ENCODE measurements at places on chromosomes 12 and 14.

- DNase-seq, result no peak
Observed at GRCh38 chr12:91663310-91663709, 480.7 kb upstream of the DCN start.

DNA sequence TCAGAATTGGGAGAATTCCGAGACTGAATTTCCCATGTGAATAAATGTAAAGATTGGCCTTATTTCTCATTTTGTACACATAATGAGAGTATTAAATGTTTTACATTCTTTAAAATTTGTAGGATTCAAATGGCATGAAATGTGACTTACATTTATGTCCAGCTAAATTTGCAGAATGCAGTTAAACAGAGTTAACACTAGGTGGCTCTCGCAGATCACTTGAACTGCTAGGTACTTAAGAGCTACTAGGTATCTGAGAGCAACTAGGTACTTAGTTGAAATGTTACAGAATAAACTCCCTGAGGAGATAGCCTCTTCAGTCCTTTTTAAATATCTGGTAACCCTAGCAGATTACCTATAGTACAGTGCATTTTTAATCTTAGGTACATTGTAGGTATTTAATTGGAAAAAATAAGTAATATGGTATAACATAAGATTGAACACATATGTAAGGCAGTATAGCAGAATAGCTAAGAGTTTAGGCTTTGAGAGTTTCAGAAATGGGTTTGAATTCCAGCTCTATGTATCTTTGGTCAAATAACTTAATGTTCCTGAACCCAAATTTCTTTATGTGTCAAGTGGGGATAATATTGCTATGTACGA, 73.8 kb downstream of the KIAA0586 start:
- DNase-seq, result peak; percentile 4

DNA sequence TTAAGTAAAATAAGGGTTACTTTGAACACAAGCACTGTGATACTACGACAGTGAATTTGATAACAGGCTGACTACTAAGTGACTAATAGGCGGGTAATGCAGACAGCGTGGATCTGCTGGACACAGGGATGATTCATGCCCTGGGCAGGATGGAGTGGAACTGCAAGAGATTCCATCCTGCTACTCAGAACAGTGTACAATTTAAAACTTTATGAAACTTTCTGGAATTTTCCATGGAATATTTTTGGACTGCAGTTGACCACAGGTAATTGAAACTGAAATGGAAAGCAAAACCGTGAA, 46.0 kb downstream of the YEATS4 start:
- no peak for DNase-seq

- no peak for DNase-seq
Observed at GRCh38 chr12:24718617-24719016, 230.3 kb downstream of the BCAT1 start.
